CD4-positive, alpha-beta T cell treated with Interleukin-15 for 4 hours (primary cell): ENCODE measurements at places on chromosomes 4 and X.
A peak's percentile ranks its signal among the peaks of the same experiment; 100 is the strongest.

- DNase-seq: no peak
These were observed 286.8 kb upstream of the VCX3A start for GRCh38 chrX:6821730-6822129.

DNA sequence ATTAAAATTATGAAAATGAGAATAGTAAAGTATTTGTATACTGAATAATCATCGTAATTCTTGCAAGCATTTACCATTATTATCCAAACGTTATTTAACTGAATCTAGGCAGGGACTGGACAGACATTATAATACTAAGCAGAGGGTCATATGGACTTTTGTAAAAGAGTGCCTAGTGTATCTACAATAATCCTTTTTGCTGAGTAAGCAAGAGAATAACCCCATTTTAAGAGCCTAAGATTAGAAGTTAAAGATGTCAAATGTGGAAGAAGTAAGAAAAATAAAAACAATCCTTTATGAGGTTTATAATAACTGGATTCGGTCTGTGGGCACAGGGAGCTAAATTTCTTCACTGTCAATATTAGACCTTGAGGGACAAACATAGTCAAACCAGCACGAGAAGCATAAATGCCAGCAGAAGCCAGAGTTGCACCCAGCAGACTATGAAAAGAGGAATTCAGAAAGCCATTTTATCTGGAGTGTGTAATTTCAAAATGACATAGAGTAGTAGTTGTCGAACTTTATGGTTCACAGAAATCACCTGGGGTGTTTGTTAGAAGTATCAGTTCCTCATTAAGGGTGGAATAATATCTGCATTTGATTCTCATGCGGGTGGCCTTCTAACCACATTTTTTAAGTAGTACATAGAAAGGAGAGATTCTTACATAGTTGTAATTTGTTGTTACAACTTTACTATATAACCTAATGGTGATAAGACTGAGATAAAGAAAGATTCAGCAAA, 39.7 kb upstream of the DCLK2 start:
- no peak for DNase-seq

DNA sequence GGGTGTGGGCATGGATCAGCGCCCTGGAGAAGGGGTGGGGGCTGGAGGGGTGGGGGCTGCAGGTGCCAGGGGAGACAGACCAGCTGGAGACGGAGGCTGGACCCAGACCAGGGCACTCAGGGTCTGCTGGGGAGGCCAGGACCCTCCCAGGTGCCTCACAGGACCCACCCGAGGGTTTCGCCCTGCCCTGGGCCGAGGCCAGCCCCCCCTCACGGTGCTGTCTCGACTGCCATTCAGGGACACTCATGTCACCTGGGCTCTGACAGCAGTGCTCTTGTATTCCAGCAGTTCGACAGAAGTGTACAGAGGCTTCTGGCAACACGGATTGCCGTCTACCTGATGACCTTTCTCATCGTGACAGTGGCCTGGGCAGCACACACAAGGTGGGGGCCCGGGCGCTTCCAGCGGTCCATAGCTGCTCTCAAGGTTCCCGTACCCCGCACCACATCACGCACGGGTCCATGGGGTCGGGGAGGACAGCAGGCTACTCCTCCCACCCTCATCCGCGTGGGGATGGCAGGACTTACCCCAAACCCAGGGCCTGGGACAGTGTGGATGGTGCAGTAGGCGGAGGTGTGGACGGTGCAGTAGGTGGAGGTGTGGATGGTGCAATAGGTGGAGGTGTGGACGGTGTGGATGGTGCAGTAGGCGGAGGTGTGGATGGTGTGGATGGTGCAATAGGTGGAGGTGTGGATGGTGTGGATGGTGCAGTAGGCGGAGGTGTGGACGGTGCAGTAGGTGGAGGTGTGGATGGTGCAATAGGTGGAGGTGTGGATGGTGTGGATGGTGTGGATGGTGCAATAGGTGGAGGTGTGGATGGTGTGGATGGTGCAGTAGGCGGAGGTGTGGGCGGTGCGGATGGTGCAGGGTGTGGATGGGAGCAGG, 18.1 kb downstream of the TMEM175 start:
- no peak for DNase-seq

- no peak for DNase-seq
These were observed 407.0 kb downstream of the KLHL4 start for GRCh38 chrX:87924619-87925018.

- no peak for DNase-seq
These were observed 120.3 kb downstream of the CHRNA9 start for GRCh38 chr4:40455340-40455902.

DNA sequence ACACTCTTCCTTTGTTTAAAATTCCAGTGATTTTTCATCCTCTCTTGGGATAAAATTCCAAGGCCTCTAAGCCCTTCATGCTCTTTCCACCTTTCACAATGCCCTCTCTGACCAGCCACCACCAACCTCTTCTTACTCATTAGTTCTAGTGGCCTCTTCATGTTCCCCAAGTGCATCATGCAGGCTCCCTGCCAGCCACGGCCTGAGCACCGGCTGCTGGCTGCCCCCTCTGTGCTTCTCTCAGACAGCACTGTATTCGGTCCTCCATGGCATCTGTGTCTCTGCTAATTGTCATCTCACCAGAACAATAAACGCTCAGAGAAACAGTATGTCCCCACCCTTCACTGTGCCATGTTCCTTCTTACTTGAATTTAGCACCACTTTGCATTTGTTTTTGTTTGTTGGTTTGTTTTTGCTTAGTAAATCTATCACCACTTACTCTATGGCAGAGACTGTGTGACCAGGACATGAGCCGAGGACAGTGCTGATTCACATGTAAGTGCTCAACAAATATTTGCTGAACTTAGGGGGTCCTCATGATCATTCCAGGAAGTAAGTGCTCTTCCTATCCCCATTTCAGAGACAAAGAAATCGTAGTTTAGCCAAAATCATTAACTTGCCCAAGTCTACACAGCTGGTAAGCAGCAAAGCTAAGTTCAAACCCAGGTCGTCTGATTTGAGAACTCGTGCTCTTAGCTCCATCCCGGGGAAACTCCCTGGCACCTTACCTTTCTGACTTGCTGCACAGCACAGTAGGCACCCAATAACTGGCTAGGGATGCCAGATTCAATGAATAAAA, 77.1 kb upstream of the UCP1 start:
- no peak for DNase-seq

DNA sequence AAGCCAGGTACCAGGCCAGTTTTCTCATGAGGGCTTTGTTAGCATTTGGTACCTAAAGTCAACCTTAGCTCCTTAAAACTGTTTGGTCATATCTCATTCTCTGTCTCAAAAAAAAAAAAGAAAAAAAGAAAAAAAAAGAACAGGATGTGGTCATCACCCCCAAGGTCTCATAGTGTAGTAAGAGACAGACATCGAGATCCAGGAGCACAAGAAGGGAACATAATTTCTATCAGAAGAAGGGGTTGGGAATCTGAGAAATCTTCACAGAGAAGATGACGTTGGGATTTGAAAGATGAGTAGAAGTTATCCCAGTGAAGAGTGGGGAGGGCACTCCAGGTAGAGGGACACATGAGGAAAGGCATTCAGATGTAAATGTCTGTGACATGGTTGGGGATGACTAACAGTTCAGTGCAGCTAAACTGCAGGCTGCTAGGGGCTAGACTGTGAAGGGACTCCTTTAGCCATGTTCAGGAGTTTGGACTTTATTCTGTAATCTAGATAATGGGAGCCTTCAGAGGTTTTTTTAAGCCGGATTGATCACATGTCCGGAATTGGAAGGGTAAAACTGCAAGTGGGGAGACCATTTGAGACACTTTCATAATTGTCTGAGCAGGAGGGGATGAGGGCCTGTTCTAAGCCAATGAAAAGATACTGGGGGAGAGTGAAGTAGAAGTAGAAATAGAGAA, 26.9 kb upstream of the GJB1 start:
- peak; percentile 21 for DNase-seq

GRCh38 chrX:104459796-104460195, 106.2 kb upstream of the IL1RAPL2 start:
- DNase-seq: no peak

DNA sequence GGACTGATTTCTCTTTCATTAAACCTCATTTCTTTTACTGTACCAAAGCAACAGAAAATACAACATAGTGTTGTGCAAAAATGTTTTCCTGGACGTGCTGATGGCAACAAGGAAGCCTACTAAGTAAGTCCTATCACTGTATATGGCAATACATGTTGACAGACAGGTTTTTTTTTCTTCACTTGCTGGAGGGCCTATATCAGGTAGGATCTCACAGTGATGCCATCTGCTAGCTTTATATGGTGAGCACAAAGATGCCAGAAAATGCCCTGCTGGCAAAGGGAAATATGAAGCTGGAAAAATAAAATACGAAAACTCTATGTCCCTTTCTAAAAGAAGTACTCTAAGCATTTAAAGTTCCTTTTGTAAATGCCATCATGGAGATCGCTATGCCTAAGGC, 119.0 kb upstream of the PDLIM3 start:
- no peak for DNase-seq

DNA sequence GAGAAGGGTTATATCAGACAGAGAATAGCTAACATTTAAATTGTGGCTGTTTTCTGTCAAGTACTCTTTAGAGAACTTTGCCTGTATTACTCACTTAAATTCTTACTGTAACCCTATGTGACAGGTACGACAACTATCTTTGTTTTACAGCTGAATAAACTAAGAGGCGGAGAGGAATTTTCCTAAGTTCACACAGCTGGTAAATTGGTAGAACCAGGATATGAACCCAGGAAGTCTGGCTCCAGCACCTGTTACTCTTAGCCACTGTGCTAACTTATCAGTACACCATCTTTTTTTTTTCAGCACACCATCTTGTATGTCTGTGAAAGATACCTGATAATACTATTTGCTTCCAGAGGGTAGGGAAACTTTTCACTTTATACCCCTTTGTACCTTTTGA, 2.0 kb upstream of the SYP start:
- DNase-seq: no peak

GRCh38 chr4:110612631-110613269, 10.1 kb downstream of the PITX2 start:
- DNase-seq: no peak

GRCh38 chr4:38867478-38868058, at the start of gene FAM114A1:
FAM114A1 (plus strand) TSS chr4:38867806; CDS start chr4:38878079, 10,273 bp downstream.
- DNase-seq: no peak

DNA sequence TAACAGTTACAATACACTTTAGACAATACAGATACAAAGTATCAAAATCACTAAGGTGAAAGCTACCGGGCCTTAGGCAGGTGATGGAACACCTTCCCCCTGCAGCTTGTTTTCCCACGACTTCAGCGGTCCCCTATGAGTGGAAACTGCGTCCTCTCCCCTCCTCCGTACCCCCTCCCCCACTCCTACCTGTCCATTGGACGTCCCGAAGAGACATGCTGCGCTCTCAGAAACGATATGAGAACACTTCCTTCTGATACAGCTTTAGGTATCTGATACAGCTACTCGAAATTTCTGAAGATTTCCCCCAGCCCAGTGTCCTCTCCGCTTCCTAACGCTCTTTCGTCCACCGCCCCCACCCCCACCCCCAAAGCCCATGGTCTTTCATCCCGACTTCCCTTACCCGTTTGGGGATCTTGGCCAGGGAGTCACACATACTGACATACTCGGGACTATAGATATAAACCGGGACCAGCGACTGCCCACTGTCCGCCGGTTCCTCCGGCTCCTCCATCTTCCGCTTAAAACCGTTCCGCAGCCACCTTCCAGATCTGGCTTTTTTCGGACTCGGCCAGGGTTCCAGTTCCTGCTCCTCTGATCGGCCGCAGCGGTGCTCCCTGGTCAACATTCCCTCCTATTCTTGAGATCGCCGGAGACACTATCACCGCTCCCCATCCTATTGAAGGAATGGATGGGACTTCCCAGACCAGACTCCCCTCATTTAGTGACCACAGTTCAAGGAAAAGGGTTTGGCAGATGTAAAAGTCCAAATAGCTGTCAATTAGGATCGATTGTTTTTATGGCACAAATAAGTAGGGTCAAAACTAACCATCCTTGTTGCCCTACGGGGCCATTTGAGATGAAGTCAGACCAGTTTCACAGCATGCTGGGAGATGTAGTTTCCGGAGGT, at the start of gene HDAC8:
Gene HDAC8, minus strand, starts transcription at position 596 of the 910 bp plus-strand sequence. Its CDS starts 82 bp downstream, at position 514.
- DNase-seq: peak; percentile 59

GRCh38 chrX:29447867-29448266, 767.5 kb upstream of the MAGEB2 start:
- no peak for DNase-seq

GRCh38 chr4:74456849-74457395, 12.0 kb downstream of the AREG start:
- no peak for DNase-seq

DNA sequence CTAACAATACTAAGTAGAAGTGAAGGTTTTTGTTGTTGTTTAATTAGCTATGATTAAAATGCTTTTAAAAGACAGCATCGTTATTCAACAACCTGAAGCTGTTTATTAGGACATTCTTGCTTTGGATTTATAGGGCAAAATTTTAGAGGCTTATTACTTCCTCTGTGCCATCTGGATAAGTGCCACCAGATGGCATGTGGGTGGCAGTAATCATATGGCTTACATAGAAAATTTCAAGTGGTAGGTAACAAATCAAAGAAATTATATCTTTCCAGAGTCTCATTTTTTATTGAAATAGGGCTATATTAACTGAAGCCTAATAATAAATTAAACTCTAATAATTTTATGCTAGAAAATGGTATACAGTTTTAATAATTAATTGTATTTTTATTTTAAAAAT, 83.3 kb upstream of the HTR2C start:
- no peak for DNase-seq

GRCh38 chr4:10947898-10948297, 263.3 kb upstream of the CLNK start:
- DNase-seq: no peak

DNA sequence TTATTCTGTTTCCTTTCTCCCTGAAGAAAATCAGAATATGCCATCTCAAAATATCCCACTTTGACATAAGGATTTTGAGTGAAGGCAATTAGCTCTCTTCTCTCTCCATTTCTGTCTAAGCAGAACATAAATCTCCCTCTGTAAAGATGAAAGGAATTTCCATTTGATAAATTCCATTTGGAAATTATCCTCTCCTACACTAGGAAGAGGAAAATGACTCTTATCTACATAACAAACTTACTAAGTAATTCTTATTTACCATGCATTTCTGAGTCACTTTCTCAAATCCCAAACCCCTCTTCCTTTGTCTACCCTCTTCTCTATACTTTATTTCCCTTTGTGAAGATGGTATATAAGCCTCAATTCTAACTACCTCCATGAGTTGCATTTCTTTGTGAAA, 11.4 kb downstream of the TBCK start:
- no peak for DNase-seq

- DNase-seq: no peak
These were observed 19.7 kb downstream of the TRIM2 start for GRCh38 chr4:153223930-153224329.

GRCh38 chr4:7173841-7174449, 18.4 kb upstream of the SORCS2 start:
- no peak for DNase-seq
